ENCODE measurements at places on chromosomes 6 and 20. TPM values are rescaled to one million over a fixed set of nuclear protein-coding genes. Genes with fewer than 3 reads are reported as not detected.

- DNase-seq = no peak
Observed at GRCh38 chr6:165010556-165011535, 298.6 kb downstream of the C6orf118 start.

Gene TMEM74B
- 2.7 TPM for total RNA-seq

DNA sequence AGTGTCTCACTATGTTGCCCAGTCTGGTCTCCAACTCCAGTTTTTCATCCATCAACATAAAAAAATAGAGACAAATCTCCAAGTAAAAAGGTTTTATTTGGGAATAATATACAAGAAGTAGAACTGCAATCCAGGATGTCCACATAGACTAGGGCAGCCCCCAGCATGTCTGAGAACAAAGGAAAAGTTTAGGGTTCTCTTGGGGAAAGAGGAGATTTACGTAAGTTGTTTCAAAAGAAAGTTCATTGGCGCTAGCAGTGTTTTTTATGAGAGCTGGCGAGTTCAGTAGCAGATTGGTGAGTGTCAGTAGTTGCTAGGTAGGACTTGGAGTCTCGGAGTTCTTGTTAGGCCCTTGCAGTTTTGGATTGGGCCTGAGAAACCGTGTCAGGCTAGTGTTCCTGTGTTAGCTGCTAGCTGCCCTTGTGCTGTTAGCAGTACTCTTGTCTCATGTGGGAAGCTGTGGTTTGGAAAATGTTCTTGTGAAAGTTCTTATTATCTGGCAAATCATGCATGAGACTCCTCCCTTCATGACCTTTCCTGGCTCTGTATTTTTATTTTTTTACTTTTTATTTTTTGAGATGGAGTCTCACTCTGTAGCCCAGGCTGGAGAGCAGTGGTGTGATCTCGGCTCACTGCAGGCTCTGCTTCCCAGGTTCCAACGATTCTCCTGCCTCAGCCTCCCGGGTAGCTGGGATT is 24.7 kb downstream of the TTLL9 start:
- no peak for DNase-seq

Gene COL9A3
- total RNA-seq = 0.94 TPM

Gene RIPOR2
- 11.2 TPM for total RNA-seq

DNA sequence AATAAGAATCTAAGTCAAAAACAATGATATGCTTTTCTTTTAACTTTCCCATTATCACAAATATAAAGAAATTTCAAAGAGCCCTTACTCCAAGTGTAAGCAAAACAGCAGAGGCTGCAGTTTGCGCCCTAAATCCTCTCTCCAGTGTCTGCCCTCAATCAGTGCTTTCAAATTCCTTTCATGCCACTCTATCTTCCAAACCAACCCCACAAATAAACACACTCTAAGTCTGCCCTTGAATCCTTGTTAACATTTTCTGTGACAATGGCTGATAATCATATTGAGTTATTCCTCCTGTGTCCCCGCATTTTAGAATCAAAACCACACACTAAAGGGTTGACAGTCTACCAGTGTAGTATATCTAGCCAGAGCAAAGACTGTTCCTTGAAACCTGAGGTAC is 317.9 kb upstream of the MARCKS start:
- no peak for DNase-seq

- DNase-seq = no peak
Observed at GRCh38 chr6:112016320-112016719, 37.6 kb upstream of the CCN6 start.

- DNase-seq = no peak
Observed at GRCh38 chr20:37397954-37398749, 52.2 kb downstream of the SRC start.

Gene UNC93A
- not detected for total RNA-seq

DNA sequence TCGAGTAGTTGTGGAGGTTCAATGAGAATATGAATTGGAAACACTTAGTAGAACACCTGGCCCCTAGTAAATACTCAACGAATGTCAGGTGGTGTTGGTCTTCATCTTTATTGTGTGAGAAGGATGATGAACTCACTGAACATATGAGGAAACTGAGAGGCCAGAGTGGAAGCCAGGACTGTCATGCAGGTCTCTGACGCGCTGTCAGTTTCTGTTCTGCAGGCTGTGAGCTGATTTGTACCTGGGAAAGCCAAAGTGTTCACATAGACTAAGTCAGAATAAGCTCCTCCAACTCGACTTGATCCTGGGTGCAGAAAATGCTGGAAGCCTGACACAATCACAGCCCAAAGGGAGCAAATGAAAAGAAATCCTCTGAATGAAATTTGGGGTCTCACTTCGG is 222.2 kb downstream of the LY86 start:
- no peak for DNase-seq

DNA sequence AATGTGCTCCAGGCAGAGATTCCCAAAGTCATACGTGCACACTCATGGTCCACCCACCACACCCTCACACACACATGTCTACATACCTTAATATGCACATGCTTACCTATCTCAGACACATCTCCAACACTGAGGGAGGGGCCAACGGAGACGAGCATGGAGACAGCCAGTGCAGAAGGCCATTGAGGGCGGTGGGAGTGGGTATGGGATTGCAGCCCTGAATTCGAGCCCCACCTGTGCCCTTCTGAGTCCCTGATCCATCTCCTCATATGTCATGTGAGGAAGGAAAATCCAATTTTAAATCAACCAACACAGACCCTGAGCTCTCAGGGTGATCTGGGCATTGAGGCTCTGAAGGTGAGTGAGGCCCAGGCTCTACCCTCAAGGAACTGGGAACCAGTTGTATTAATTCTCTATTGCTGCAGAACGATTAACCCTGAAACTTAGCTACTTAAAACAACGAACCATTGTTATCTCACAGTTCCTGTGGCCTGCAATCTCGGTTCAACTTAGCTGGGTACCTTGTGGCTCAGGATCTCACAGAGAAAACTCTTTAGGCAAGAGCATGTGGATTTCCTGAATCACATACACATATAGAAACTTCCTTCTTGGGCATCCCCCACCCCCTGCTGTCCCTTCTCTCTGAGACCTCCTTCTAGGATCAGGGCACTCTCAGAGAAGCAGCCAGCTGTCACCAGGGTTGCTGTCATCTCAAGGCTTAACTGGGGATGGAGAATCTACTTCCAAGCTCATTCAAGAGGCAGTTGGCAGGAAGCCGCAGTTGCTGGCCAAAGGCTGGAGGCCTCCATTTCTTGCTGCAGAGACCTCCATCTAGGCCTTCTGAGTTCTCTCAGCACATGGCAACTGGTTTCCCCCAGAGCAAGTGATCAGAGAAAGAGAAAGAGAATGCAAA is 28.3 kb downstream of the GLP1R start:
- peak; percentile 33 for DNase-seq

DNA sequence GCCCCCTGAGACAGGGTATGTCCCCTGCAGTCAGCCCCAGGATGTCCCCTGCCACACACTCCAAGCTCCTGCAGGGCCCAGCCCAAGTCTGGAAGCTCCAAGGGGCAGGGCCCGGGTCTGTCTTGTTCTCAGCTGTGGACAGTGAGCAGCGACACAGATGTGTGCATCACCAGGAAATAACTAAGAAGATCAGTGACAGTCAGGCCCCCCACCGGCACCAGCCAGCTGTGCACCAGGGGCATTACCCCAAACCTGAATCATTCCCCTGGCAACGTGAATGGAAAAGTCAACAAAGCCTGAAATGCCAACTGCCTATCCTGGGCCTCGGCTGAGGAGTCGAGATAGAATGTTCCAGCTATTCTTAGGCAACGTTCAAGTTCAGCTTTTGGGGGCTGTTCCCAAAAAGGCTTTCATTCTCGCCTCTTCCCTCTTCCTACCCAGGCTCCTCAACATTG is 105.0 kb downstream of the PREX1 start:
- DNase-seq = no peak

DNA sequence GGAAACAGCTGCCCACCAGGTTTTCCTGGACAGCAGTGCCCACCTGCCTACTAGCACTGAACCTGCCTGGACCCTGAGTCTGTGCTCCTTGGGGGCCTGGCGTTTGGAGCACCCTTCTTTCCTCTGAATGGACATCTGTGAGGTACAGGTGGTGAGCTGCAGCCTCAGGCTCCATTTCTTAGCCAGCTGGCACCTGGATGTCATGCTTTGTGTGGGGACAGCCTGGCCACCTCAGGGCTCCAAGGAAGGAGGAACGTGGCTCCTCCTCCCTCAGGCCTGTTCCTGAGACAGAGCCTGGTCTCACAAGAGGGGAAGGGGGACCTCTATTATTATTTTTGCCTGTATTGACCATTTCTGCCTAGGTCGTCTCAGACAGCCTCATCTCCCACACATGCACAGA is 8.1 kb downstream of the TMEM151B start:
- no peak for DNase-seq

Gene ZNF341
- total RNA-seq = 1.3 TPM

GRCh38 chr20:53376021-53376420 is 217.6 kb downstream of the ZNF217 start:
- no peak for DNase-seq

GRCh38 chr20:34047917-34048316 is 54.2 kb downstream of the RALY start:
- no peak for DNase-seq

- DNase-seq = no peak
Observed at GRCh38 chr6:151191527-151191926, 48.2 kb upstream of the AKAP12 start.

DNA sequence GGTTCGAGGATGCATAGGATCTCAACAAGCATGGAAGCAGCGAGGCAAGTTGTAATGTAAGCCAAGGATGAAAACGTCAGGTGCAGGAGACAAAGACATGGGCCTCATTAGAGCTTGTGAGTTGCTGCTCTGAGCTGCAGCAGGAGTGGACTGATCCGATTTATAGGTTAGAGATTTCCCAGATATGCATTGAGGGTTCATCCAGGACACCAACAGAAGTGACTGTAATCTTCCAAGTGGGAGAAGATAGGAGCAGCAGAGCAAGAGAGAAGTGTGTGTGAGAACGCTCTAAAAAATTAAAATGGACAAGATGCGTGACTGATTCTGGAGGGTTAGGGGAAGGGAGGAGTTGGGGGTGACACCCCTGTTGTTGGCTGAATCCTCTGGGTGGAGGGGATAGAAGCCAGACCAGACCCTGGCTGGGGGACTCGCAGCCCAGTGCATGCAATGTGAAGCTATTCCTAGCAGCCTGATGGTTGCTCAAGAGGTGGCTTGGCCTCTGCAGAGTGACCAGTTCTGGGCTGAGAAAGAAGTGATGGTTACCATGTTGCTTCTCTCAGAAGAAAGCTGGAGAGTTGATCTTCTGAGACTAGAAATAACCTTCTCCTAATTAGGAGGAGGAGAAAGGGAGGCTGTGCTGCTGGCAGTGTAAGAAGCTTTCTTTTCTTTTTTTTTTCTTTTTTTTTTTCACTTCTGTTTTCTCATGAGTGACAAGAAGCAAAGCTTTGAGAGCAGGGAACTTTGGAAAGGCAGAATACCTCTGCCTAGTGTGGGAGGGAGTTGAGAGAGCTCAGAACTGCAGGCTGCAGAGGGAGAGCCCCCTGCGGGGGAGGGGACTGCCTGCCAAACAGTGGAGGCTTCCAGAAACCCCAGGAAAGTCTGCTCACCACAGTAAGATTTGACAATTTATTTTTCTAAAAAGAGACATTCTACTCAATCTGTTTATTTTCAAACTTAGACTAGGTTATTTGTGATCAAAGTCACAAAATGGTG is 116.9 kb downstream of the SLX4IP start:
- no peak for DNase-seq

DNA sequence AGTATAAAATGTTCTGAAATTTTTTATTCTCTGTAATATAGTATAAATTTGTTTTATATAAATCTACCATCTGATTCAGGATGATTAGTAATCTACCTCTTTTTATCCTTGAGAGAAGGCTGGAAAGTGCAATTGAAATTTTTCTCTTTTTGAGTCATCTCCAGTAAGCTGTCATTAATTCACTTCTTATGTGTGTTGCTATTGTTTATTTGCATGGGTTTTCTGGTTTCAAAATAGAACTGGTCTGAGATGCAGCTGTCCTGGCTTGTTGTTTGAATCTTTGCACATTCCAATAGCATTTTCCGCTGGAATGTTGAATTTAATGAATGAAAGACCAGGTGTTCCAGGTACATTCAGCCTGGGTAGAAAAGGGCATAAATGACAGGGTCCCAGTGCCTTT is 24.3 kb upstream of the TAB2 start:
- DNase-seq = no peak

- DNase-seq = no peak
Observed at GRCh38 chr6:81693266-81693665, 59.2 kb downstream of the TENT5A start.

DNA sequence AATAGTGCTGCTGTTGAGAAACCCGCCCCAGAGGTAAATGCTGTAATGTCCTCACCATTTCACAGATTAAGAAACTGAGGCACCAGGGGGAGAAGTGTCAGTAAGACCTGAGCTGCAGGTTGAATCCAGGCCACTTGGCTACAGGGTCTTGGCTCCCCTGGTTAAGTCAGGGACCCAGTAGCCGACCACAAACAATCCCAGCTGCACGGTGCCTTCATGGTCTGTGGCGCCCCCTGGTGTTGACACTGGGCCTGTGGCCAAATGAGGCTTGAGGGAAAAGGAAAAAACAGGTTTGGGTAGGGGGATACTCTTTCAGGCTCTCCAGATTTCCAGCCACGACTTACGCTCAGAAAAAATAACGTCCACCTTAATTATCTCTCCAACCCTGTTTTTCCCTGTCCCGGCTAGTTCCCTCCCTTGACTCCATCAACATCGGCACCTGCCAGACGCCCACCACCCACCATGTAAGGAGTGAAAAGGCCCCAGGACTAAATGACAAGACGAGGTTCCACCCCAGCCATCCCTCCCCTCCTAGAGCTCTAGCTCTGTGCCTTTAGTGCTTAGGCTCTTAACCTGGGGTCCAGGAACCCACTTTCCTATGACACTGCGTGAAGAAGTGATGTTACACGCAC is 47.7 kb upstream of the POLR1H start:
- DNase-seq = no peak

Gene C20orf144
- not detected for total RNA-seq

GRCh38 chr20:18978311-18978710 is 164.7 kb downstream of the SCP2D1 start:
- DNase-seq = no peak

Gene FAM209B
- not detected for total RNA-seq

DNA sequence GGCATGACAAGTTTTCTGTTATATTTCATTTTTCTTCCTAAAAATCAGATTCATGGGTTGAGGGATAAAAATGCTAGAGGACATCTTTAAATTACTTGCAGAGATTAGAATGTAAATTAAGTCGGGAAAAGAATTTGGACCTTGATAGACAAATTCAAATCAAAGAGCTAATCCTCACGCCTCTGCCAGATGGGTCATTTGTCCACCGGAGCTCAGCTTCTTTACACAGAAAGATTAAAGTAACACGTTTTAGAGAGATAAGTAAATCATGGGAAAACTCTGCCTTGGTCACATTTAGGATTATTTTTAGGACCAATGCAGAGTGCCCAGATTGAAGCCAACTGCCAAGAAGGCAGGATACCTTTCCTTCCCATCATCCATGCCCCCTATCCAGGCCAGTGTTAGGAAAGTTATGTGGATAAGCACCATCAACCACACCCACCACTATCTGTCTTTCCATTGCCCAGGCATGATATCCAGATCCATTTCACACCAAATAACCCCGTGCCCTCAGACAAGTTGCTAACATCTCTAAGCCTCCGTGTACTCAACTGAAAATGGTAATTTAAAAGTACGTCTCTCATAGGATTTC is 397.4 kb upstream of the PLCB4 start:
- DNase-seq = no peak

Gene EYS
- total RNA-seq = 0.24 TPM

Data from cardiac septum (tissue), 1 donor.